ENCODE measurements at places on chromosomes 7 and 10. TPM values are rescaled to one million over a fixed set of nuclear protein-coding genes. Genes with fewer than 3 reads are reported as not detected.

The CHST15 gene
- 11.6 TPM for total RNA-seq

The FAM237B gene
- not detected for total RNA-seq

The IFIT1B gene
- not detected for total RNA-seq

The ADAMTS14 gene
- 2.5 TPM for total RNA-seq

The INA gene
- 2.9 TPM for total RNA-seq

The MYH16 gene
- total RNA-seq = 1.1 TPM

The ITGA8 gene
- total RNA-seq = 0.25 TPM

The LIPM gene
- total RNA-seq = not detected
